HFFc6 (cell line): ENCODE measurements at places on chromosomes 13 and 19.
A peak's percentile ranks its signal among the peaks of the same experiment; 100 is the strongest.

- H3K27me3 ChIP-seq, result peaks cover 4% of the 10 kb centered on the region
- no peak overlapping the region for H3K27ac ChIP-seq
- no peaks in the 10 kb centered on the region for H3K36me3 ChIP-seq
- H3K4me3 ChIP-seq, result no peak overlapping the region
Observed at GRCh38 chr13:30053939-30054338, 203.5 kb upstream of the UBL3 start.

GRCh38 chr13:96862093-96862492, 132.2 kb downstream of the OXGR1 start:
- H3K27me3 ChIP-seq, result no peaks in the 10 kb centered on the region
- DNase-seq, result no peak
- H3K4me3 ChIP-seq, result no peak overlapping the region
- H3K36me3 ChIP-seq, result no peaks in the 10 kb centered on the region

DNA sequence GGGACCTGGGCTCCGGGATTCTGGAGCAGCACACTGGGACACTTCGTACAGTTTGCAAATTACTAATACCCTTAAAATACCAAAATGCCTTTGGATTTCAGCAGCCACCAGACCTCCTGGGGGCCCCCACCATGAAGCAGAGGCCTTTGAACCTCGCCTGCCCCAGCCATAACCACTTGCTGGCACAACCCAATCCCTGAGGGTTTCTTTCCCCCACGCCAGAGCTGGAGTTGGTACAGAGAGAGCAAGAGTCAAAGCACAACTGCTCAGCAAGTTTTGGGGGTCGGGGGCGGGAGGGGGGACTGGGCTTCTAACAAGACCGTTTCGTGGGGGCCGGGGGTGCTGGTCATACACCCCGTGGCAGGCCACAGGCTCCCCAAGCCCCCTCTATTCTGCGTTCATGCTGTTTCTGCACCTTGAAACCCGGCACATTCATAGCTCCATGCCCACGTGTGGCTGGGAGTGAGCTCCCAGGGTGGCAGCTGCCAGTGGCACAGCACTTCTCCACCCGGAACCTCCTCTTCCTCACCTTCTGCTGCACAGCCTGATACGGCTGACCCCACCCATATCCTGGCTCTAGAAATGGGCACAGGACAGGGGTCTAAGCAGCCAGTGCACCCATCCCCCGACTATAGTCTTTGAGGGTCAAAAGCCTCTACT, 17.1 kb downstream of the PLEKHF1 start:
- H3K27me3 ChIP-seq, result no peaks in the 10 kb centered on the region; the same call in none of the 2 replicates
- DNase-seq, result no peak
- H3K36me3 ChIP-seq, result no peaks in the 10 kb centered on the region

DNA sequence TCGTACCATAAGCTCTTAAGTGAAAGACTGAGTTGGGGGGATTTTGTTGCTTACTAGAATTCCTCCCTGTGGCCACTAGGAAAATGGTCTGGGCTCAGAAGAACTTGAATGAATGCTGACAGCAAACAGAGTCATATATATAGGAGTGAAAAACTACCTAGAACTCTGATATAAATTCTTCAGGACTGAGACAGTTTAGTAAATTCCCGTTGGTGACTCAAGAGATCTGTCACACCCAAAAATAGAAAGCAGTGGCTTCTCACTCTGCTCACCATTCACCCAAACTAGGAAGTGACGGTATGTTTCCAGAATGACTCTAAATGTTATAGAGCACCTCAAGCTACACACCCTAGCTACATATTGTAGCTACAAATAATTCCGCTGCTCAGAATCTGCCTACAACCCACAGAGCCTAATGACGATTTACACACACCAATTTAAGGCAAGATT, 116.2 kb downstream of the TBC1D4 start:
- no peaks in the 10 kb centered on the region; the same call in 1 of the 2 replicates for H3K27me3 ChIP-seq
- peak overlapping the region; percentile 78 for H3K4me3 ChIP-seq
- peak overlapping the region; percentile 89 for H3K27ac ChIP-seq
- peaks cover 4% of the 10 kb centered on the region; the same call in 1 of the 2 replicates for H3K4me1 ChIP-seq
- DNase-seq, result peak; percentile 91
- H3K36me3 ChIP-seq, result no peaks in the 10 kb centered on the region; the same call in 1 of the 2 replicates

- no peak overlapping the region for H3K27ac ChIP-seq
- peaks cover 51% of the 10 kb centered on the region; the same call in 1 of the 2 replicates for H3K4me1 ChIP-seq
- no peaks in the 10 kb centered on the region for H3K36me3 ChIP-seq
- DNase-seq, result no peak
- peaks cover 3% of the 10 kb centered on the region for H3K27me3 ChIP-seq
Observed at GRCh38 chr13:105591277-105591676, 944.2 kb downstream of the EFNB2 start.

DNA sequence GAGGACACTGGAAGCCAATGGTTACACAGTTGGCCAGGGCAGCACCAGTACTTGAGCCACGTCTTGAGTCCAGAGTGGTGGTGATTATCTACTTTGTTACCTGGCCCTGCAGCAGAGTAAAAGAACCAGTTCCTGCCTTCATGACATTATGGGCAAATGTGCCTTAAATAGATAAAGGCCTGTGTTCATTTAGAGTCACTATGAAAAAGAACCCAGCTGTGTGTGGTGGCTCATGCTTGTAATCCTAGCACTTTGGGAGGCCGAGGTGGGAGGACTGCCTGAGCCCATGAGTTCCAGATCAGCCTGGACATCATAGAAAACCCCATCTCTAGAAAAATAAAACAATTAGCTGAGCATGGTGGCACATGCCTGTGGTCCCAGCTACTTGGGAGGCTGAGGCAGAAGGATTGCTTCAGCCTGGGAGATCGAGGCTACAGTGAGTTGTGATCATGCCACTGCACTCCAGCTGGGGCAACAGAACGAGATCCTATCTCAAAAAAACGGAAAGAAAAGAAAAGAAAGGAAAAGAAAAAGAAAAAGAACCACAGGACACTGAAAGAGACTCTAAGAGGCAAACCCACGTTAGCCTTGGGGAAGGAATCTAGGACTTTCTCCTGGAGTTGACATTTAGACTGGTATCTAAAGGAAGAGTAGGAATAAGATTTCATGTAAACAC, 3.4 kb upstream of the IRF2BP1 start:
- no peak overlapping the region for H3K4me3 ChIP-seq
- H3K4me1 ChIP-seq, result peaks cover 7% of the 10 kb centered on the region
- no peak for DNase-seq
- peak overlapping the region; percentile 57; the same call in 1 of the 2 replicates for H3K27ac ChIP-seq

- H3K4me3 ChIP-seq, result peak overlapping the region; percentile 95
- peak overlapping the region; percentile 98 for H3K27ac ChIP-seq
- H3K27me3 ChIP-seq, result no peaks in the 10 kb centered on the region; the same call in 1 of the 2 replicates
- no peak for DNase-seq
- H3K36me3 ChIP-seq, result peaks cover 23% of the 10 kb centered on the region
Observed at GRCh38 chr19:34172661-34173192, 423 bp downstream of the LSM14A start.

DNA sequence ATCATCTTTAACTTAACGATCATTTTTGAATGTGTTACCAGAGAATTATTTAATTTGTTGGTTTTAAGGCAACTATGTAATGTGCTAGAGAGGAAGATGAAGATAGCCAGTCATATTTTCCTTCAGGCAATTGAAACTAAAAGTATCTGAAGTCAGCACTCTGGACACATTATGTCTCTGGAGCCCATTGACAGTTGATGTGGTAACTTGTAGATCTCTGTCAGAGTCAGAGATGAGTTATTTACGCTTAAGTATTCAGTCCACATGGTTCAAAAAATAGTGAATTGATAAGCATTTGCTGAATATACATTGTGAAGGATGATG, 2.1 kb downstream of the ZMYM2 start:
- no peak for DNase-seq
- 0 out of 2 replicates have a peak, but pooled peaks cover 5% of the 10 kb centered on the region for H3K36me3 ChIP-seq
- peak overlapping the region; percentile 97 for H3K4me3 ChIP-seq
- H3K27me3 ChIP-seq, result peaks cover 1% of the 10 kb centered on the region; the same call in 1 of the 2 replicates
- H3K4me1 ChIP-seq, result peaks cover 22% of the 10 kb centered on the region

DNA sequence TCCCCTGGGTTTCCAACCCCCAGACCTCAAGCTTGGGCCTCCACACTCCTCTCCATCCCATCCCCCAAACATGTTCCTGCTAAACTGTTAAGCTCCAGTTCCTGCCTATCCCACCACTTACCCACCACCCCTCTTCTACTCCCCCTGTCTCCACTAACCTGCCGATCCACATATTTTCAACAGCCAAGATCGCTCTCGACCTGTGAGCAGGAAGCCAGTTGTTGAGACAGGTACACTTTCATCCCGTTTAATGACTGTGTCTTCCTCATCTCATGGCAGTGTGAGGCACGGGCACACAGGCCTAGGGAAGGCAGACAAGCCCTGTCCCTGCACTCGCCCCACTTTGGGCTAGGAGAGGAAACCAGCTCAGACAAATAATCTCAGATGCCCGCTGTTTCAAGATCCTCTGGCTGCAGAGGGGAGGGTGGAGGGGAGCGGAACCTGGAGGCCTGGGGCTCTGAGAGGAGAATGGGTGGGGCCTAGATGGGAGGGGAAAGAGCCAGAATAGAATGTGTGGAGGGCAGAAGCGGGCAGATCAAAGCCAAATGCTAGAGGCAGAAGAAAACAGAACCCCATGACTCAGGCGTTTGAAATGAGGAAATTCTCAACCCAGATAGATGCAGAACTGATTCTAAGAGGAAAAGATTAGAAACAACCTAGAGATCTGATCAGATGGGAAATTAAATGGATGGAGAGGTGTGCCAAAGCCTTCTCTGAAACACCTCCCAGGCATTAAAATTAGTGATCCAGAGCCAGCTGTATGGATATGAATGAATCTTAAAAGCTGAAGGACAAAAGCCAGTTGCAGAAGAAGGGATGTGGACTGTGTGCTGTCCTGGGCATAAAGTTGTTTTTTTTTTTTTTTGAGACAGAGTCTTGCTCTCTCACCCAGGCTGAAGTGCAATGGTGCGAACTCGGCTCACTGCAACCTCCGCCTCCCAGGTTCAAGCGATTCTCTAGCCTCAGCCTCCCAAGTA, 16.9 kb upstream of the CYP2S1 start:
- no peaks in the 10 kb centered on the region for H3K36me3 ChIP-seq
- peak overlapping the region; percentile 62 for H3K4me3 ChIP-seq
- H3K27ac ChIP-seq, result peak overlapping the region; percentile 65
- peaks cover 13% of the 10 kb centered on the region for H3K4me1 ChIP-seq

GRCh38 chr13:49746111-49746510, 46.4 kb downstream of the KPNA3 start:
- no peak overlapping the region for H3K27ac ChIP-seq
- DNase-seq, result no peak
- no peaks in the 10 kb centered on the region for H3K27me3 ChIP-seq
- peaks cover 9% of the 10 kb centered on the region for H3K36me3 ChIP-seq
- peaks cover 12% of the 10 kb centered on the region for H3K4me1 ChIP-seq

DNA sequence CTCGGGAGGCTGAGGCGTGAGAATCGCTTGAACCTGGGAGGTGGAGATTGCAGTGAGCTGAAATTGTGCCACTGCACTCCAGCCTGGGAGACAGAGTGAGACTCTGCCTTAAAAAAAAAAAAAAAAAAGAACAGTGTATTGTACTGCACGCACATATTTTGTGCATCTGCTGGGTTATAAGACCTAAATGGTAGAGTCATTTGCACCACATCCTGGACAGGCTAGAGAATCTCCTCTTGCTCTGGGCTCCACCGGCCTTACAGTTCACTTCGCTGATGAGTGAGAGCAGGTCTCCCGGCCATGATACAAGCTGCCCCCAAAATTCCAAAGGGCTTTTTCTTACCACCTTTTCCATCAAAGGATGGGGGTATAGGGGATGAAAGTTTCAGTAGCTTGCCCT, 7.2 kb upstream of the SAE1 start:
- H3K27ac ChIP-seq, result peak overlapping the region; percentile 91; the same call in 1 of the 2 replicates
- H3K27me3 ChIP-seq, result no peaks in the 10 kb centered on the region
- peak; percentile 25 for DNase-seq
- peaks cover 35% of the 10 kb centered on the region for H3K4me1 ChIP-seq
- no peaks in the 10 kb centered on the region for H3K36me3 ChIP-seq

DNA sequence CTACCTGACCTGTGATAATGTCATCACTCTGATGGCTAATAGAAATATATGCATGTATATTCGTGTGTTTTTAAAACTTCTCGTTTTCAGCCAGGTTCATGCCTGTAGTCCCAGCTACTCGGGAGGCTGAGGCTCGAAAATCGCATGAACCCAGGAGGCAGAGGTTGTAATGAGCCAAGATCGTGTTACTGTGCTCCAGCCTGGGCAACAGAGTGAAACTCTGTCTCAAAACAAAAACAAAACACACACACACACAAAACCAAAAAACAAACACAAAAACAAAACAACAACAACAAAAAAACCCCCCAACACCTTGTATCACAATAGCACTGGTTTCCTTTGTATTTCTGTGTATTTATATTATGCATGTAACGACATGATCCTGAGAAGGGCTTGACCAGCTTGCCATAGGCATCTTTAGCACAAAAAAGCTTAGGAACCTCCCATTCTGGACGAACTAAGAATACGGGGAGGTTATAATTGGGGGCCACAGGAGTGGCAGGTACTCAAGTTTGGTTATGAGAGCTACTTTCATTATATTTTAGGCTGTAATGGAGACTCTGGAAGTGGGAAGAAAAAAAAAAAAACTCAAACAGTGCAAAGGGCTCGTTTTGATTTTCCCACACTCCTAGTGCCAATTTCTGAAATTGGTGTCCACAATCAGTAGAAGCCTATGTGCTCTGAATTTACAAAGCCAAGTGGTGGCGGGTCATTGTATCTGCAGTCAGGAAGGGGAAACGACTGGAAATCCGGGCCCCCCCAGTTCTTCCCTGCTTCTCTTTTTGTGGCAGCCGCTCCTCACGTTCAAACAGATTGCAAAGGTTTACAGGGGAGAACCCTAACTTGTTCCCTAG, 1.2 kb upstream of the ACP7 start:
- no peaks in the 10 kb centered on the region for H3K36me3 ChIP-seq
- H3K4me1 ChIP-seq, result peaks cover 24% of the 10 kb centered on the region
- peaks cover 44% of the 10 kb centered on the region for H3K27me3 ChIP-seq
- no peak overlapping the region for H3K4me3 ChIP-seq

DNA sequence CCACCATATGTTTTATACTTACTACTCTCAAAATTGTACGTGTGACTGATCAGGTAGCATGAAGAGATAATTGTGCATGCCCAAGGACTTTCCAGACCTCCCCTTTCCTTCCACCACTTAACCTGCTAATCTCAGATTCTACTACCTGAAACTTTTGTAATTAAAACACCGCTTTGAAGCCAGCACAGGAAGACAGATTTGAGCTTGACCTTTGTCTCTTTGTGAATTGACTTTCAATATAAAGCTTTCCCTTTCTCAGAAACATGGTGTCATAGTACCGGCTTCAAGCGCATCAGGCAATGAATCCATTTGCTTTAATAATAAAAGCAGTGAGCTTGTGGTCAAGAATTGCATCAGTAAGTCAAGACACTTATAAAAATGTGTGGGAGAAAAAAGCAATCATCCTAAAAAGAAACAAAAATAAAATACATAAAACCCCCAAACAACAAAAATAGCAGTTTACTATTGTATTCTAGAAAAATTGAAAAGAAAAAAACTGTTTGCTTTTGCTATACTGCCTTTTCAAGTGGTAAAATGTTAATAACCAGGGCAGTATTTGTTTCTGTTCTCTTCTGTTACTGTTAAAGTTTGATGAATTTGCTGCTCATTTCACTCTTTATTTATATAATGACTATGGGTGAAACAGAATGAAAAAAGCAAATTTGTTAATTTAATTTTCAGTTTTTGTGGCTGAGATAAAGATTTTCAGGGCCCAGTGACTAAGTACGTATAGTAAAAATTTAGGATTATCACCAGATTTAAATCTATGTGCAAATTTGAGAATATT, 2075.3 kb downstream of the PCDH9 start:
- no peak overlapping the region for H3K27ac ChIP-seq
- no peak overlapping the region; the same call in 1 of the 2 replicates for H3K4me3 ChIP-seq
- DNase-seq, result no peak
- peaks cover 16% of the 10 kb centered on the region for H3K4me1 ChIP-seq
